Activated naive CD8-positive, alpha-beta T cell treated with anti-CD3 and anti-CD28 coated beads for 36 hours (primary cell): ENCODE measurements at places on chromosomes 12 and 14. TPM values are rescaled to one million over a fixed set of nuclear protein-coding genes. Genes with fewer than 3 reads are reported as not detected.

The GLIPR1L1 gene
- not detected for total RNA-seq

The TAS2R7 gene
- total RNA-seq = not detected

The CCDC184 gene
- total RNA-seq = 0.36 TPM

The GPR65 gene
- 17.5 TPM for total RNA-seq

The LMO3 gene
- total RNA-seq = not detected
